ENCODE measurements at places on chromosomes 6 and 20.

DNA sequence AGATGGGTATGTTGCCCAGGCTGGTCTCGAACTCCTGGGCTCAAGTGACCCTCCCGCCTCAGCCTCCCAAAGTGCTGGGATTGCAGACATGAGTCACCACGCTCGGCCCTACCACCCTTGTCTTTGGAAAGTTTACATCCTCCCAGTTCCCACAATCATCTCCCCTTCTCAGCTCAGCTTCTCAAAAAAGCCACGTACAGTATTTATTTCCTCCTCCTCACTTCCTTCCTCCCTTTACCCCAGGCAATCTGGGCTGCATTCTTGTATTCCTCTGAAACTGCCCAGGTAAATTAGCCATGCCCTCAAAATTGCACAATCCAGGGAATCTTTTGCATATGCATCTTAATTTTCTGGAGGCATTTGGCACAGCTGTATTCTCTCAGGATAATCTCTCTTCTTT, 7.4 kb upstream of the SLC23A2 start:
- no peak for DNase-seq

GRCh38 chr6:6942091-6942490, 165.7 kb upstream of the RREB1 start:
- DNase-seq = no peak

- no peak for DNase-seq
Measured at GRCh38 chr20:21191839-21192238, 66.0 kb downstream of the KIZ start.

- peak; percentile 17 for DNase-seq
Measured at GRCh38 chr6:71333697-71334096, 45.1 kb downstream of the OGFRL1 start.

DNA sequence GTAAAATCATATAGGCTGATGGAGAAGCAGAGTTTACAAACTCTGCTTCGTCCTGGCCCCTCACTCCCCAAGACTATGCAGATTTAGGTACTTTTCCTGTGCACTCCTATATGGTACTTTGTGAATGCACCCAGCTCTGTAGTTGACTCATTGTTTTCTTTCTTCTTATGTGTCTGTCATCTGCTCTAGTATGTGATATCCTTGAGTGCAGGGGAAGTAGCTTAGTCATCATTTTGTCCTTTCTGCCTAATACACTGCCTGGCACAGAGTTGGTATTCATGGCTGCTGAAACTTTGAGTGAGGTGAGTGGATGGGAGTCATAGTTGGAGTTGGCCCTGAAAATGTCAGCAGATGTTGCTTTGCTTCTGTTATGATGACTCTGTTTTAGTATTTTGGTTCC, 222.6 kb downstream of the RNF144B start:
- no peak for DNase-seq

GRCh38 chr20:38193586-38194105, 28.6 kb upstream of the TGM2 start:
- DNase-seq = no peak

GRCh38 chr6:17054647-17055046, 47.2 kb upstream of the STMND1 start:
- DNase-seq = no peak

DNA sequence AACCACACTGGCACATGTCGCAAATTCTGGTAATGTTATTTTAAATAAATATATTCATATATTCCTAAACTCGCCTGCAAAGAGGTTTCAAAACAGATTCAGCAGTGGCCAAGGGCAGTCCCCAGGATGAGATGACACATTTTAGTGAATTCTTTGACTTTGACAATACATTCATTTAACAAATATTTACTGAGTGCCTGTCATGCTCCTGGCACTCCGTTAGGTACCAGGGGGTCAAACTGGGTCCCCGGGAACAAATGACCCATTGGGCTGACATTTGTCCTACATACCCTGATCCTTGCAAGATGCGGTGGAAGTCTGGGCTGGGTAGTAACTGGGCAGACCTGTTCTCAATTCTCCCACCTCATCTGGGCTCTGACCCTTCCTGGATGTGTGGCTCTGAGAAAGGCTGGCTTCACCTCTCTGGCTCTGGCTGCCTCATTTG, 74.9 kb downstream of the FYN start:
- no peak for DNase-seq

GRCh38 chr6:116314878-116315277, 35.1 kb upstream of the TSPYL1 start:
- DNase-seq = no peak

DNA sequence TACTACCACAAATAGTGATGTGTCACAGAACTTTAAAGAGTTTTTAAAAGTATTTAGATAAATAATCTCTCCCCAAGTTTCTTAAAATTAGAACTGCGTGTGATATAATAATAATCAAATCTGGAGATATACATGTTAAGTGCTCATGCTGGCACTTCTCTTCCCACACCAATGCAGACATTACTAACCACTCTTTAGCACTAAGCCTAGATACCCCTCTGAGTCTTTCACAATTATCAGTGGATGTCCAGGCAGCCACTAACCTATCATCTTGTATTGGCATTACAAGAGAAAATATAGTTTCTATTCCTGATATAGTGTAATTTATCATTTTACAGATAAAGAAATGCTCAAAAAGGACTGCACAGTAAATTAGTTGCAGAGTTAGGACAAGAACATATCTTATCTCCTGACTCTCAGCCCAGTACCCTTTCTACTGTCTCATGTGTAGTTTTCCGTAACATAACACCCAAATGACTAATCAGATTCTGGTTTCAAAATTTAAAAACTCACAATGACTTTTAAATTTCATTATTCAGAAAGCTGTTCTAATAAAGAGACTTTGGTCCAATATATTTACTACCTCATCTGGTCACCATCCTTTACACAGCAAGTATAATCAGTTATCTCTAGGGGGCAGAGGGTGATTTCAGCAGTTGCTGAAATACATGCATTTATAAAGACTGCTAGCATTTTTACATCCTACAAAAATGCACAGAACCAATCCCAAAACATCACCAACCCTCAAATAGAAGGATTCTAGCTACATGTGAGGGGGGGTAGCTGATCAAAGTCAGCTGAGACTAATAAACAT, 215.5 kb upstream of the MCHR2 start:
- DNase-seq = no peak

GRCh38 chr6:35469751-35470662, 1.8 kb downstream of the RPL10A start:
- DNase-seq = no peak

DNA sequence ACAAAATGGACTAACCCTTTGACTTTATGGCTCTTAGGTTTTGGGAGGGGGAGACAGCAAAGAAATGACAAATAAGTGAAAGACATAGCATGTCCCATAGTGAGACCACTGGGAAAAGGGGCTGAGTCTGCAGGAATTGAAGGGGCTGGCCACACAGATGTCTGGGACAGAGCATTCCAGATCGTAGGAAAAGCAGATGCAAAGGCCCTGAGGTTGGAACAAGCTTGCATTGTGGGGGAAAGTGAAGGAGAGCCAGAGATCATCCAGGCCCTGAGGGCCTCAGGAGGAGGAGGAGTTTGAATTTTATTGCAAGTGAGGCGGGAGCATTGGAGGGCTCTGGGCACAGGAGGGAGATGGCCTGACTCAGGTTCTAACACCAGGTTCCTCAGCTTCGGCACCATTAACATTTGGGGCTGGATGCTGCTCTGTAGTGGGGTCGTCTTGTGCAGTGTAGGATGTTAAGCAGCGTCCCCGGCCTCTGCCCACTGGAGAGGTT, 97.5 kb downstream of the CEBPB start:
- DNase-seq = no peak

- no peak for DNase-seq
Measured at GRCh38 chr6:160661216-160661615, 2.9 kb downstream of the LPA start.

- no peak for DNase-seq
Measured at GRCh38 chr6:13439644-13440043, 47.8 kb downstream of the GFOD1 start.

- DNase-seq = no peak
Measured at GRCh38 chr20:16111172-16111832, 461.9 kb downstream of the KIF16B start.

GRCh38 chr6:89398762-89399525, 13.1 kb downstream of the RRAGD start:
- no peak for DNase-seq

DNA sequence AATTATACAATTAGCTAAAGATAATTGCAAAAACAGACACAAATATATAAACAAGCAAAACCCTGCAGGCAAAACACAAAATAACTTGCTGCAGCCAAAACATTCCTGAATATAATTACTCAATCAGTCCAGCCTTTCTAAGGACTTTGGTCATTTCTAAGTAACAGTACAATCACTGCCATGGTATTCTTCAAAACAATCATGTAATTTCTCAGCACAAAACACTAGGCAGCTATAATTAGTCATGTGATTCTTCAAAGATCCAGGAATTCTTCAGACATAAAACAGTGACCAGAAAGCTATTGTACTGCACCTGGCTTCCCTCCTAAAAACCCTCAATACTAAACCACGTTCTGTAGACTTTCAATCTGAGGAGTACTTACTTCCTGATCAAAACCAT, 881.1 kb downstream of the EPHA7 start:
- DNase-seq = no peak

DNA sequence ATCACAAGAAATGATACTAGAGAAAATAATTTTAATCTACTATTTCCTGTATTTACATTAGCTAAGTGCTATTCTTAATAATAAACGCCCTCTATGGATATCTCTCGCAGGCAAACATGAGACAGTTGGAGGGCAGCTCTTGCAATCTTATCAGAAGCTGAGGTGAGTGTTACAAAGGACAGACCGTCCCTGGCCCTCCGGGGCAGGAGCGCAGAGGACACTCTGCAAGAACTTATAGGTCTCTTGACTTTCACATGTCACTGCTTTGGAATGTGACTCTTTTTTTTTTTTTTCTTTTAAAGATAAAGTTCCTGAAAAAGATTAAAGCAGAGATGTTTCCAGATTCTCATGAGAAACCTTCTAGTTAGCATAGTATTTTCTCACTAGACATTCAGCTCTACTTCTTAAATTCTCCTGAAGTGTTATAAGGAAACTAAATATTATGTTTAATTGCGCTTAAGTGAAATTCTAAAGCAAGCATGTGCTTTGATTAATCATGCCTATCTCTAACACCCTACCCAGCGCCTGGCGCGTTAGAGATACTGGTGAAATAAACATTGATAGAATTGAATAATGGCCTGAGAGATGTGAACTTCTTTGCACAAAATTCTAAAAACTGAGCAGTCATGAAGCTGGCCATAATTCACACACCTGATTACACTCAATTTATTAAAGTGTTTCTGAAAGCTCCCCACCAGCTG, 57.4 kb downstream of the SYTL3 start:
- DNase-seq = no peak

Measured in GOT3 (cell line).